ENCODE measurements at places on chromosomes 12 and 14.

GRCh38 chr14:86310611-86311010 lies 780.7 kb downstream of the FLRT2 start:
- DNase-seq: no peak

- DNase-seq: no peak
These were observed 45.1 kb downstream of the MYF5 start for GRCh38 chr12:80761838-80762237.

DNA sequence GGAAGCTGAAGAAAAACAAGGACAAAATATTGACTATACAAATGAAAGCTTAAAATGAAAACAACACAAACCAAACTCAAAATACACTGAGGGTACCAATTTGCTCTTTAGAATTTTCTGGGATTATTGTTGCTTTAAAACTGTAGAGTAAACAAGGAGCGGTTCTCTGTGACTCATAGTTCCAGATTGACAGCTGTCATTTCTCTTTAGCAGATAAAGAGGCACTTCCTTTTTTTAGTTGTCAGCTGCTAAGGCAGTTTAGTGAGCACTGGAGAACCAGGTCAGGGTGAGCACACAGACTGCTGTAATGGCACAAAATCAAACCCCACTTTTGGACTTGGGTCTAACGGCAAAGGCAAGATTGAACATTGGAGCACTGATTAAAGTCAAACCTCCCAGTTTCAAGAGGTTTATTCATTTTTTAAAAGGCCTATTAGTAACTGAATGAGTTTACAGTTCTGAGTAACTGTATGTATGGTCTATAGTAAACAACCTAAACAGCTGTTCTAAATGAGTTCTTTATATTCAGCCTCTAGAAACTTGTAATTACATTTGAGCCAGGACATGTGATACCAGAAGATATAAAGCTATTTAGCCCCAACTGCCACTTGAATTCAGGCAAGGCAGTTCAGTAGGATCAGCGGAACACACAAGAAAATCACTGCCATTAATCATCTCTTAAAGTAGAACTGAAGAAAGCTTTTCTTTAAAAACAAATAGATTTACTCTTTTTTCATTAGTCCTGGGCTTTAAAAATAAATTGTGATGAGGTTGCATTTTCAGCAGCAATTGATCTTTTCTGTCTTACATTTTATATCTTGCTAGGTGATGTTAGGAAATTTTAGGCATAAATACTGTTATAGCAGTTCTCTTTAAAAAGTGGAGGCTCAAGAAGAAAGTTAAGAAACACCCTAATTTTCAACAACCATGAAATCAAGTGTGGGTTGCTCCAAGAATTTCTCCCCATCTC lies 71.7 kb upstream of the PRICKLE1 start:
- no peak for DNase-seq

DNA sequence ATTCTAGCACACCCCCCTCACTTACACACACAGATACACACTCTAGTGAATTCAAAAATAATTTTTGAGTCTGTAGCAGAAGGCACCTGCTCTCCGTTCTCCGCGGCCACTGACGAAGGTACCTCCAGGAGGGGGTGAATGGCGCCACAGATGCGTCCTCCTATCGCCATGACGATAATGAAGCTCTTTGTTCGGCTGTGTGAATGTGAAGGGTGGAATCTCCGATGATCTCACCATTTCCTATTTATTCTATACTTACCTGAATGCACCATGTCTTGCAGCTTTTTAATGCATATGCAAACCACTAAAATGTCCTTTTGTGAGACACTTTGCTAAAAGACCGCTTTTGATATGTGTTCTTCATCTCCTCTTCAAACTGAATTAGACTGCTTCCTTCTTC lies 162.7 kb downstream of the EGLN3 start:
- DNase-seq: no peak

- no peak for DNase-seq
These were observed 41.9 kb upstream of the NCOR2 start for GRCh38 chr12:124609041-124609989.

DNA sequence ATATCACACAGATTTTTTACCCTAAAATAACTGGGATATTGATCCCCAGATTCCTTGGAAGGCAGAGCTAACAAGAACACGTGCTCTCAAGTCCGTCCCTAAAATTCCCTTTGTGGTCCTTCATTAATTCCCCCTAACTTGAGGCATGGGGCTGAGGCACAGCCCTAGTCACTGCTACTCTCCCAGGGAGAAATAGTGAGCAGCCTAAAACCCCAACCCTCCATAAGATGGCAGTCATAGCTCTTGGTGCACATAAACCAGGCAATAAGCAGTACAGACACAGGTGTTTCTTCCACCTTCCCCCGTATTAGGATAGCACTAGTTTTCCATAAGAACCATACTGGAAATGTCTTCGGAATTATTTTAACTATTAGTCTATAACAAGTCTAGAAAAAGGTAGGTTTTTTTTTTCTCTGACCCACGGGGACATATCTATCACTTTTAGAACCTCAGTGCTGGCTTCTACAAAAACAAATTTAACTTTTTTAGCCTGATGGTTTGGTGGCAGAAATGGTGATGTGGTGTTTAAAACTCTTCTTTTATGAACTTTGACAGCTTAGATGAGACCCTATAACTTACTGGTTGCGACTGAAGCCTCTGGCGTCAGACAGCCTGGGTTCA lies 3.1 kb upstream of the ARHGEF40 start:
- DNase-seq: no peak

Measured in amniotic stem cell (primary cell).